ENCODE measurements at places on chromosomes 7 and 10.

DNA sequence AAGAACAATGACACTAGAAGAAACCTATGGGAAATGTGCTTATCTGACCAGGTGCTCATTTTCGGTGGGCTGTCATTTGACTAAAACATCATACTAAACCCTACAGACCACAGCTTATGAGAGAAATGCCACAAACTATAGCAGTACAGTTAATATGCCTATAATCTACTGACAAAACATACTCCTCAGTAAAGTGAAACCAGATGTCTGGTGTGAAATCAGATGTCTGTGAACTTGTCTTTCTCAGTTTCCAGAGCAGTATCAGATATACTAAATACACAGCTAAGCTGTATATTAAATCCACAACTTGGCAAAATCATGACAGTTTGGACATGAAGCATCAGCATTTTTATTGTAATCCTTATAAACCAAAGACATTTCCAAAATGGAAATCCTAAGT, 3.3 kb downstream of the IMMP2L start:
- no peaks in the 10 kb centered on the region for H3K27me3 ChIP-seq
- DNase-seq = no peak
- H3K4me1 ChIP-seq = peaks cover 42% of the 10 kb centered on the region

DNA sequence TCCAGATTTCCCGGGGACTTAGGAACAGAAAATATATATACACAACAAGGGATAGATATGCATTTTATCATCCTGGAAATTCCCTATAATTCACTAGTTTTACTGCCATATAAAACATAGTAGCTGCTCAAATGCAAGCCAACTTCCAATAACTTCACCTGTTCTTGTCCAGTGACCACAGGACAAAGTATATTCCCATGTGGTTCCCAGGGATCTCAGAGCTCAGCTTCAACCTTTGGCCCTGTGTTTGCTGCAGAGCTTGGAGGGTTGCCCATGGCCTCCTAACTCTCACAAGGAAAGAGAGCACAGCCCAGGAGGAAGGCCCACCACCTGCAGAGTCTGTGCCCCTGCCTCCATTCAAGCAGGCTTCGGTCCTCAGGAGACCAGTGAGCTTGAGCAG, 4.5 kb upstream of the DRGX start:
- peaks cover 98% of the 10 kb centered on the region for H3K27me3 ChIP-seq
- H3K36me3 ChIP-seq = no peaks in the 10 kb centered on the region
- no peak overlapping the region for H3K4me3 ChIP-seq
- no peak overlapping the region for H3K27ac ChIP-seq

DNA sequence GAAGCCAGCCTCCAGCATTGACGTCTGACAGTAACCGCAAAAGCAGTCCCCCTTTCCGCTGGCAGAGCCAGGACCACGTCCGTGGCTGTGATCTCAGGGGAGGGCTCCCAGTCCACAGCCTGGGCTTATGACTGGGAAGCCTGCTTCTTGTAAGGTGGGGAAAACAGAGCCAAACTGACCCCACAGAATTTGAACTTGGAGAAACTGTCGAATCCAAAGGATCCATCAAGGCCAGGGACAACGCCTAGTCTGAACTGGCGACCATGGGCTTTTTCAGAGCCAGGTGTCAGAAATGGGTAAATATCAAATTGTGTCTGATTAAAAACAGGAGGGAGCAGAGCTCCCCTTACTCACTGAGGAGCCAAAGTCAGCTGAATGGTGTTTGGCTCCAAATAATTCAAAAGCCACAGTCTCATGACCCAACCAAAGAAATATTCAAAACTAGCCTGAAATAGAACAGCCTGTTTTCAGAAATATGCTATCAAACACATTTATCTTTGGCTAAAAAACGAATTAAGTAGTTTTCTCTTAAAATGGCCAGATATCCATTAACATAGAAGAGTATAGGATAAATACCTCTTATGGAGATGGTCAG, 751.4 kb upstream of the GALNT17 start:
- no peaks in the 10 kb centered on the region for H3K36me3 ChIP-seq
- no peaks in the 10 kb centered on the region for H3K27me3 ChIP-seq
- DNase-seq = no peak
- H3K27ac ChIP-seq = no peak overlapping the region
- H3K4me3 ChIP-seq = no peak overlapping the region

- DNase-seq = peak; percentile 98
- H3K4me1 ChIP-seq = no peaks in the 10 kb centered on the region
- H3K27ac ChIP-seq = no peak overlapping the region
- H3K4me3 ChIP-seq = no peak overlapping the region
- H3K36me3 ChIP-seq = no peaks in the 10 kb centered on the region
Measured at GRCh38 chr10:76086761-76087639, 655.6 kb downstream of the LRMDA start.

DNA sequence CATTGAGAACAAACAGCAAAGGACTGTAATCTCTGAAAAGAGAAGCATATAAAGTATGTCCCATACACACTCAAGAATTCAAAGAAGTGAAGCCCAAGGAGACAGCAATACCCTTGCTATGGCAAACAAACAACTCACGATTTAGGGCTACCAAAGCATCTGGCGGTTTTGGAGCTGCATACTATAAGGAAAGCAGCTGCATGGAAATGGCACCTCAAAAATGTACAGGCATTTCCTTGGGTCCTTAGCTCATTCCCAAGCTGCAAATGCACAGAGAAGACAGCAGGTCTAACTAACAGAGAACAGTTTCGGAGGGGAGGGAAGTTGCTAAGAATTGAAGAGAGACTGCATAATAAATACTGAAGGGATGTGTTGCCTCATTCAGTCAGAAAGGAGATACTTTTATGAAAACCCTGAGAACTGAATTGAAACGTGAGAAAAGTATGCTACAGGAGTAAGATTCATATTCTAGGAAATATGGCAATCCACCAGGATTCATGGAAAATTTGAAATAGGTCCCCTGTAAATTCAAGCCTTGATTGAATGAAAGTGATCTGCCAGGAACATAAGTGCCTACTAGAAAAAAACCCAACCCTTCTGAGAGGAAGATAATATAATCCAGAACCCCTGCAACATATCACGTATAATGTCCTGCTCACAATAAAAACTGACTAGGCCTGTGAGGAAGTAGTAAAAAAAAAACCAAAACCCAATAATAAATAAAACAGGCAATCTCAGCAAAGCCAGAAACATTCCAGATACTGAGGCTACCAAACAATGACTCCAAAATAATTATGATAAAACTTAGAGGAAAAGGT, 36.4 kb downstream of the CUBN start:
- no peaks in the 10 kb centered on the region for H3K36me3 ChIP-seq
- peaks cover 9% of the 10 kb centered on the region for H3K4me1 ChIP-seq
- no peak overlapping the region for H3K27ac ChIP-seq
- DNase-seq = no peak
- H3K27me3 ChIP-seq = no peaks in the 10 kb centered on the region
